ENCODE measurements at places on chromosomes 2 and 18. TPM values are rescaled to one million over a fixed set of nuclear protein-coding genes. Genes with fewer than 3 reads are reported as not detected.
A peak's percentile ranks its signal among the peaks of the same experiment; 100 is the strongest.

KRTCAP3 gene
- 7.4 TPM for total RNA-seq

FEV gene
- total RNA-seq, result not detected

PKDCC gene
- total RNA-seq, result not detected

VAMP5 gene
- 29.3 TPM for total RNA-seq

SERPINB11 gene
- total RNA-seq, result not detected

BOK gene
- total RNA-seq, result not detected

CCDC148 gene
- not detected for total RNA-seq

MOGAT1 gene
- total RNA-seq, result not detected

SKOR2 gene
- not detected for total RNA-seq

ANKRD30BL gene
- total RNA-seq, result 0.29 TPM

LRRTM4 gene
- not detected for total RNA-seq

DNA sequence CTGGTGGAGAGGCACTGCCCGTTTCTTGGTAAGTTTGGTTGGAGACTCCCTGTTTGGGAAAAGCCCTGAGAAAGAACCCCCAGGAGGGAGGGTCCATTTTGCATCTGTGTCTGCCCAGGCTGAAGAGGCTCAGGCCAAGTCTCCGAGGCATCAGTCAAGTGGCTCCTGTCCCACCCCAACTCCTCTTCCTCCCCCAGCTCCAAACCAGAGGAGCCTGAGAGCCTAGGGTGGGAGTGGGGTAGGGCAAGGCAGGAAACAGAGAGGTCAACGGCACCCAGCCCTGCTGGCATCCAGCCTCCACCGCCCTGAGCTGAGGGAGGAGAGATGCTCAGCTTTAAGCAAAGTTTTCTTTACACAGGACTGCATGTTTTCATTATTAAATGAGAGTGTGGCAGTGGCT is 38.2 kb downstream of the CYP27C1 start:
- DNase-seq, result no peak
- H3K27ac ChIP-seq, result no peak overlapping the region
- no peak overlapping the region for H3K4me3 ChIP-seq
- no peaks in the 10 kb centered on the region for H3K36me3 ChIP-seq

- H3K27me3 ChIP-seq, result peaks cover 9% of the 10 kb centered on the region
- DNase-seq, result no peak
- no peaks in the 10 kb centered on the region for H3K36me3 ChIP-seq
- H3K27ac ChIP-seq, result no peak overlapping the region
Measured at GRCh38 chr2:222830164-222830563, 30.7 kb upstream of the ACSL3 start.

DNA sequence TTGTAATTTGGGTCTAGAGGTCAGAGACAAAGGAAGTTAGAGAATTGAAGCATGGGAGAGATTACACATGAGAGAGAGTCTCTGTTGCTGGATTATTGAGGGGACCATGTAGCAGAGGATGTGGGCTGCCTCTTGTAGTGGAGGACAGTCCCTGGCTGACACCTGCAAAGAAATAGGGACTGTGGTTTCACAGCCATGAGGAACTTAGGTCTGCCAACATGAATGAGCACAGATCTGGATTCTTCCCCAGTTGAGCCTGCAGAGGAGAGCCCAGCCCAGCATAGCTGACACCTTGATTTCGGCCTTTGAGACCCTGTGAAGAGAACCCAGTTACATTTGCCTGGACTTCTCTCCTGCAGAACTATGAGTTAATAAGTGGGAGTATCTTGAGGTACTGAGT is 179.5 kb upstream of the TWIST2 start:
- DNase-seq, result no peak
- peaks cover 2% of the 10 kb centered on the region for H3K4me1 ChIP-seq
- peaks cover 49% of the 10 kb centered on the region for H3K27me3 ChIP-seq
- no peak overlapping the region for H3K27ac ChIP-seq
- H3K4me3 ChIP-seq, result no peak overlapping the region

DNA sequence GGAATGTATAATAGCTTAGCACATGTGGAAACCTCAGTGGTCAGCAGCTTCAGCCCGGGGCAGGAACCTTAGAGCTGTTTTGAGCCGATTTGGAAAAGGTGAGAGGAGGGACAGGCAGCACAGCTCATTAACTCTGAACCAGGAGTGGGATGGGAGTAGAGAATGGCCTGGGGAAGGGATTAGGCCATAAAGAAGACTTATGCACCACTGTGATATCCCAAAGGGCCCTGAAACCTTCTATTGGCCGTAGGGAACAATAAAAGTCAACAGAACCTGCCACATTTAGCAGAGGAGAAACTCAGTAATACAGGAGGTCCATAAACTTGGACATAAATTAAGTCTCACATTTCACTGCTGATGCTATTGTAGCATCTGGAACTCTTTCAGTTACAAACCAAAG is 124.2 kb upstream of the REV1 start:
- H3K4me1 ChIP-seq, result no peaks in the 10 kb centered on the region
- H3K27ac ChIP-seq, result no peak overlapping the region

DNA sequence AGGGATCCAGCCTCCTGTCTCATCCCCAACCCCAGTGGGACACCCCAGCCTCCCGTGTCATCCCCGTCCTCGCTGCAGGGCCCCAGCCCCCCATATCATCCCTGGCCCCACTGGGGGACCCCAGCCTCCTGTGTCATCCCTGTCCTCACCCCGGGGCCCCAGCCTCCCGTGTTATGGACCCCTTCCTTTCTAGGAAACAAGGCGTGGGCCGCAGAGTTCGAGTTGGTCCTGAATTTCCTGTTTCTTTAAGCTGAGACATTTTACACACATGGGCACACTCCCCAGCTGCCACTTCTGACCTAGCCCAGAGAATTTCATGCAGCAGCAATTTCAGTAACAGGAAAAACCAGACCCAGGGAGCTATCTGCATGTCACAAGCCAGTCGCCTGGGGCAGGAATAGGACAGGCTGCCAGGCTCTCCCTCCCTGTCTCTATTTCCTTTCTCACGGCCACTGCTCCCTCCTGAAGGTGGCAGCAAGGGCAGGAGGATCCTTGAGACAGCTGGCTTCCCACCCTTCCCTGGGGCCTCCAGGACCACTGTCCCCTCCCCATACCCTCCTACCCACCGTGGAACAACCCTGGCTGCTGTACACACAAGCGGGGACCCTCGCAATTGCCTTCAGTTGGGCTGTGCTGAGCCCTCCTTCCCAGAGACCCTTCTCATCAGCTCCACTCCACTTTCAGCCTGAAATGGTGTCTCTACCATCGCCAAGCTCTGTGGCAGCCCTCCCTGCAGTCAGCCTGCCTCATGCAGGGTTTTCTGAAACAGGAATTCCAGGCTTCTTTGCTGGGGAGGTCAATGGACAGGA is 141.9 kb upstream of the ID2 start:
- DNase-seq, result no peak
- no peaks in the 10 kb centered on the region for H3K36me3 ChIP-seq
- H3K27ac ChIP-seq, result no peak overlapping the region
- H3K27me3 ChIP-seq, result peaks cover 7% of the 10 kb centered on the region

DNA sequence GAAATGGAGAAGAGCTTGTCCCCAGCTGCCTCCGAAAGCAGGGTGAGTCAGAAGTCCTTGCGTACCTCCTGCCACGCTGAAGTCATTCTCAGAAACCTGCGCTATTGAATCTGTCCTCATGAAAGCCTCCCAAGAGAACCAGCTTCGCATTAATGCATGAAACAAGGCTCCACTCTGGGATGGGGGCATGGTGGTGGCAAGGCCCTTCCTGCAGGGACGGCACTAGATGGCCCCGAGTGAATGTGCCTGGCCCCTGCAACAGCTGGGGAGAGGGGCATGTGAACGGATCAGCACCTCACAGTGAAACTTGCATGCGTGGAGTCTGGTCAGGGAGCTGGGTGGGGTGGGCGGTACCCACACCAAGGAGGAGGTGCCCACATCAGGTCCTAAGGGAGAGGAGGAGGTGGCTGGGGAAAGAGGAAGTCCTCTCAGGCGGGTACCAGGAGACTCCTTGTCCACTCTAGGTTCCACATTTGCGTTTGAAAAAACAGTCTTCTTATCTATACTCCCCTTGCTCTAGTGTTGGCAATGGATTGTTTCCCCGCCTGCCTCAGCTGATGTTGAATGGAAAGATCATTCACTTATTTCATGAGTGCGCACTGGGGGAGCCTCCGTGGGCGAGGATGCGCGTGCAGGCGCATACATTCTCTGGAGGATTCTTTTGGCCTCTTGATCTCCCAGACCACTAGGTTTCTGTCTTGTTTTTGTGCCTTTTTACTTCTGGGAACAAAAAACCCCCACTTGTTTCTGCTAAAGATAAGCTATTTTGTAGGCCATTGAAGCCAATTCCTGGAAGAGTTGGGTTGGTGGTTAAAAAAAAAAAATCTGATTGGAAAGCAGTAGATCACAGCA is 104.7 kb downstream of the KLHL29 start:
- peak overlapping the region; percentile 42 for H3K27ac ChIP-seq
- peaks cover 26% of the 10 kb centered on the region for H3K4me1 ChIP-seq
- H3K27me3 ChIP-seq, result peaks cover 36% of the 10 kb centered on the region
- no peak overlapping the region for H3K4me3 ChIP-seq

GRCh38 chr18:22001912-22002487 is 167.4 kb upstream of the GATA6 start:
- H3K36me3 ChIP-seq, result no peaks in the 10 kb centered on the region
- H3K27me3 ChIP-seq, result no peaks in the 10 kb centered on the region
- no peak overlapping the region for H3K27ac ChIP-seq
- DNase-seq, result no peak
- H3K4me1 ChIP-seq, result peaks cover 2% of the 10 kb centered on the region
- H3K4me3 ChIP-seq, result no peak overlapping the region

DNA sequence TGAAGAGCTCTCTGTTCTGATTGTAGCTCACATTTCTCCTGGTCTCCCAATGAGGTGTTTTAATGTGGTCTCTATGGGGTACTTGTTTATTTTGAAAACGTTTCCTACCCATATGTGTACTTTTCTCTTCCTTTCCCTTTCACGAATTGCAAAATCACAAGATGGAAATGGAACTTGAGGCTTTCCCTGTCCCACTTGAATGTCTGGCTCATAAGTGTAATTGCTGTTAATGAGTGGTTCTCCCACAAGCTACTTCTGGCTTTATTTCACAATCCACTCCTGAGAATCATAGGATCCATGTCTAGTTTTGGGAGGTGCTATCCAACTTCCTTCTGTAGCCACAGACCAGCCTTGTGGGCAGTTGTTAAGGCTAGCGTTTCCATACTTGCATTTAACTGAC is 81.1 kb upstream of the CAVIN2 start:
- no peak overlapping the region for H3K27ac ChIP-seq
- no peak for DNase-seq
- H3K4me3 ChIP-seq, result no peak overlapping the region
- H3K27me3 ChIP-seq, result peaks cover 5% of the 10 kb centered on the region

- peaks cover 6% of the 10 kb centered on the region for H3K36me3 ChIP-seq
- no peak overlapping the region for H3K4me3 ChIP-seq
- no peak overlapping the region for H3K27ac ChIP-seq
- no peaks in the 10 kb centered on the region for H3K27me3 ChIP-seq
- DNase-seq, result no peak
- H3K4me1 ChIP-seq, result no peaks in the 10 kb centered on the region
Measured at GRCh38 chr2:28185153-28185552, 207.5 kb upstream of the FOSL2 start.

GRCh38 chr2:5692561-5693286 is 540 bp downstream of the SOX11 start:
- H3K4me3 ChIP-seq, result no peak overlapping the region
- peaks cover 79% of the 10 kb centered on the region for H3K27me3 ChIP-seq
- peaks cover 1% of the 10 kb centered on the region for H3K36me3 ChIP-seq
- H3K27ac ChIP-seq, result peak overlapping the region; percentile 29
- H3K4me1 ChIP-seq, result peaks cover 3% of the 10 kb centered on the region
- DNase-seq, result no peak

DNA sequence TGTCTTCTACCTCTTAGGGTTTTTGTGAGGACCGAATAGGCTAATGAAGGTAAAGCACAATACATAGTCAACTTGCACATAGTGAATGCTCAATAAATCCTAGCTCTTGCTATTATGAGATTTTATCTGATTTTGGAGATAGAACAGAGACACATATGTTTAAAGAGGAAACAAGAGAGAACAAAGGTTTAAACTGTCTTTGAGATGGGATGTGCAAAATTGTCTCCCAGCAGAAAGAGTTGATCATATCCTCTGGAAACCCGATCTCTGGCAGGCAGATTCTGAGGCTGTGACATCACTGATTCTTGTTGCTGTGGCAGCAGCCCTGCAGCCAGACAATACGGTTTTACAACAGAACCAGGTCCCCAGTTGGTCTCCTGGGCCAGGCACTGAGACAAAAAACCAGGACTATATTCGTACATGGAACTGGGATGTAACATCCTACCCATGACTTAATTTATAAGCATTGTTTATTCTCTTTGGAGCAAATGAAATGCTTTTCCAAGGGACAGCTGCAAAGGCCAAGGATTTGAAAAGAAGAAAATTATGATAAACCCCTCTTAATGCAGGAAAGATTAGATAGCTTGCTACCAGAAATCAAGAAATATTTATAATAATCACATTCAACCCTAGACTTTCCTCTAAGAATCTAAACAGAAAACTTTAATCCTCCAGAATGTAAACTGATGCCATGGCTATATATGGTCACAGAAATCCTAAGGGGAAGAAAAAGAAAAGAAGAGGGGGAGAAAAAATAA is 80.2 kb downstream of the SLC8A1 start:
- no peak overlapping the region for H3K27ac ChIP-seq
- H3K36me3 ChIP-seq, result no peaks in the 10 kb centered on the region
- H3K27me3 ChIP-seq, result no peaks in the 10 kb centered on the region
- no peaks in the 10 kb centered on the region for H3K4me1 ChIP-seq

GRCh38 chr2:219499058-219499307 is 292 bp downstream of the GMPPA start:
- H3K27me3 ChIP-seq, result peaks cover 44% of the 10 kb centered on the region
- DNase-seq, result no peak
- peak overlapping the region; percentile 80 for H3K27ac ChIP-seq
- peaks cover 31% of the 10 kb centered on the region for H3K4me1 ChIP-seq
- peak overlapping the region; percentile 94 for H3K4me3 ChIP-seq

DNA sequence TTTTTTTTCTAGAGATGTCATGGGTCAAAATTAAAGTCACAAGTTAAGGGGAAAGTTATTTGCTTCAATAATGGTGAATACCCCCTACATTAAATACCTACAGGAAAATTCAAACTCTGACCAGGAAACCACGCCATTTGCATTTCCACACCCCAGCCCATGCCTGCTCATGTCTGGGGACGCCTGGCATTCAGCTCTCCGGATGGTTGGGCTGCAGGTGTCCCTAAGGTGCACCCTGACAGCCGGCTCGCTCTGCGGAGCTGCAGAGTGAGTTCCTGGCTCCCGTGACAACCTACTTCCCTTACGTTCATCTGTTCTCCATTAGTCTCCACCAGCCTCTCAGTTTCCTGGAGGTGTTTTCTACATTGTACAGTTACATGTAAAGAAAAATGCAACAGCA is 122.7 kb upstream of the RIOK3 start:
- no peaks in the 10 kb centered on the region for H3K27me3 ChIP-seq
- H3K4me3 ChIP-seq, result no peak overlapping the region
- no peaks in the 10 kb centered on the region for H3K4me1 ChIP-seq
- no peak overlapping the region for H3K27ac ChIP-seq
- no peak for DNase-seq

DNA sequence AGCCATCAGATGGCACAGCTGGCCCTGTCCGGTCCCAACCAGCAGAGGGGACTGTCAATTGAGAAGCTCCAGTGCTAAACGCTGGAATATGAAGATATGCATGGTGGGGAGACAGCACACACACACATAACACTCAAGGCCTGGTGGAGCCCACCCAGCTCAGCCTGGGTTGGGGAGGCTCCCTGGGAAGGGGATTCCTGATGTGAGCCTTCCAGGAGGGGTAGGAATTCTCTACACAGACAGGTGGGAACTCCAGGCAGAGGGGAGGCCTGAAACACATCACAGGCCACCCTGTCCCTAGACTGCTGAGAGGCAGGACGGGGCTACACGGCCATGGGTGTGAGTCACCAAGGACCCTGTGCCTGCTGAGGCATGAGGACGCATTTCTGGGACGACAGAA is 49.4 kb upstream of the SH3RF3 start:
- H3K4me3 ChIP-seq, result no peak overlapping the region
- no peak overlapping the region for H3K27ac ChIP-seq
- peaks cover 8% of the 10 kb centered on the region for H3K4me1 ChIP-seq
- H3K27me3 ChIP-seq, result no peaks in the 10 kb centered on the region

Measured in activated naive CD8-positive, alpha-beta T cell treated with anti-CD3 and anti-CD28 coated beads for 36 hours (primary cell).